Amniotic epithelial cell (primary cell): ENCODE measurements at places on chromosomes 13 and 19.

DNA sequence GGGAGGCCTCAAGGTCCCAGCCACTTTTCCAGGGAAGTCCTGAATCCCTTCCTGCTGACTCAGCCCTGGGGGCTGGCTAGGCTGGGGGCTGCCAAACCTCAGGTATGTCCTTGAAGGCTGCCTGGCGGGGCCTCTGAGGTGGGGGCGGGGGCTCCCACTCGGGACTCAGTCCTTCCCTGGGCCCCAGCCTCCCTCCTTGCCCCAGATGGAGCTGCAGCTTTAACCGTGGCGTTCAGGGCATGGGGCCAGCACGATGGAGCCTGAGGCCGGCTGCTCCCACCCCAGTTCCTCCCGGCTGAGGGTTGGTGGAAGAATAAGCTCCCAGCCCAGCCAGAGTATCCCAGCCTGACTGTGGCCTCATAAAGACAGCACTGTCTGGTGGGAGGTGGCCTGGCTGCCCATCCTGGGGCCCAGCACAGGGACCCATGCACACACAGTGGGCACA is 12.4 kb downstream of the CILP2 start:
- DNase-seq = peak; percentile 80

GRCh38 chr19:16325161-16325527 is 518 bp downstream of the KLF2 start:
- DNase-seq = no peak

DNA sequence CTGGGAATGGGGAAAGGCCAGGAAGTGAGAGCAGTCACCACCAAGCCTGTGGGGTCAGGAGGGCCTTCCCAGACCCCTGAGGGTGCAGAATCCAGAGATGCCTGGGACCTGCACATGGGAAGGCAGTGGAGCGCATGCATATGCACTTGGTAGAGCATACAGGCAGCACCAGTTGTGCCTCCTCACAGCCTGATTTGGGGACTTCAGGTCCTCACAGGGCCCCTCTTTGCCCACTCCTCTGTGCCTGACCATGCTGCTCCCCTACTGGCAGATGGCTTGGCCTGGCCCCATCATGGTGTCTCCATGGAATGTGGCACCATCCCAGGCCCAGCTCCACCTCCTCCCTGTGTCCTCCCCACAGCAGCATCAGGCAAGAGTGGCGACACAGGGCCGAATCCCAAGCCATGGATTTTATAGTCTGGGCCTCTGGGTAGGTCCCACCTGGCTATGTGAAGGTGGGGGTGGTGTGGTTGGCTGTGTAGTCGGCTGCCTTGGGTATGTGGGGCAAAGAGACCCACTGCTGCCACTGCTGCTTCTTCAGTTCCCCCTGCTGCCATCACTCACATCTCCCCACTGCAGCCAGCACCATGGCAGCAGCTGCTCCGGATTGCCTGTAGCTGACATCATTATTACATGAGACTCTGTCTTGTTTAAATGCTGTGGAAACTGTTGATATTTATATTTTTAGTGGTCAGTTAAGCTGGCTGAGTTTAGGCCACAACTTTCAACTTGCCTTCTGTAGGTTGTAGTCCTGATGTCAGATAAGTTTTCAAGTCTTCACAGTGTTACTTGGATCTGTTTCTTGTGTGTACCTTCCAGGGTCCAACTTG is 247.0 kb downstream of the GPC6 start:
- DNase-seq = peak; percentile 37

DNA sequence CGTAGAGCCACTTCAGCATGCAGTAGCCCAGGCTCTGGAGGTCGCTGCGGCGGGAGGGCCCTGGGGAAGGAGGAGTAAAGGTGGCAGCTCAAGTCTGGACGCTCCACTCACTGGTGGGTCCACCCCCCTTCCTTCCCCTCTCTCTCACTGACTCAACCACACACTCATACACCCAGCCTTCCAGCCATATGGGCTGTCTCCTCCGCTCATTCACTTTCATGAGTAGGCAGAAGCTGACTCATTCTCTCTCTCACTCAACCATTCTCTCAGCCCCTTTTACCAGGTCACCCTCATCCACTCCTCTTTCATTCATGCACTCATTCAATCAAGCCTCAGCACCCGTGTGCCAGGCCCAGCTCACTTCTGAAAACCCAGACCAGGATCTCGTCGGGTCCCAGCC is 27.5 kb upstream of the SIGLEC11 start:
- peak; percentile 55 for DNase-seq

DNA sequence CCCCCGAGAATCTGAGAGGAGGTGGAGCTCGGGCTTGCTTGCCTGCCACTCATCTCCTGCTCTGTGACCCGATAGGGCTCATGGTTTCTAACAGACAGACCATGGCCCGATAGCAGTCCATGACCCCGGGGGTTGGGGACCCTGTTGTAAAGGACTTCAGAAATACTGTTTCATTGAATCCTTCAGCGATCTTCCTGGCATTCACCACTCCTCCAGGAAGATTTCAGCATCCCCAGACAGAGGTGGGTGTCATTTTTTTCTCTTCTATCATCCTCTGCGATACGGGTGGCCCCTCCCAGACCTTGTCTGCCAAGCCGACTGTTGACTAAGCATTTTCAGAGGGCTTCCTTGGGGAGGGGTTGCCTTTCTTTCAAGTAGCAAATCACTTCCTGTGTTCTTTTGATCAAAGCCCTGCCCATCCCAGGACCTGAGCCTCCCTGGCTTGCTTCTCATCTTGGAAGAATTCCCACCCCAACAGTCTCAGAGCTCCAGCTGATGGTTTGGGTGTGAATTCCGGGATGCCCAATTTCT is 1.7 kb downstream of the MYO1F start:
- peak; percentile 41 for DNase-seq

DNA sequence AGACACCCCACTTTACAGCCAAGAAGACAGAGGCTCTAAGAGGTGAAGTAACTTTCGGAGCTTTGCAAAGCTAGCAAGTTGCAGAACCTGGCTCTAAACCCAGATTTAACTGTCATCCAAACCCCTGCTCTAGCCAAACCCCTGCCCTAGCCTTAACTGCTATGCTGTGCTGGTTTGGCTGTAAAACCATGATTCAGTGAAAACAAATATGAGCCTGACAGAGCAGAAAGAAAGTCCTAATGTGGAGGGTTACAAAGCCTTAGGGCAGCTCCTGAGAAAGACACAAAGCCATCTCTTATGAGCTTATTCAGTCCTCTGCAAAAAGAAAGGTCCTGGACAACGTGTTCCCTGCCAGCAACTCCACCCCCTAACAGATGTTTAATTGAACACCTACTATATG is 172.8 kb downstream of the KATNAL1 start:
- no peak for DNase-seq

- no peak for DNase-seq
These were observed 7.9 kb upstream of the SIGLEC9 start for GRCh38 chr19:51116736-51117286.

GRCh38 chr13:71394176-71394575 is 472.8 kb downstream of the DACH1 start:
- DNase-seq = no peak

DNA sequence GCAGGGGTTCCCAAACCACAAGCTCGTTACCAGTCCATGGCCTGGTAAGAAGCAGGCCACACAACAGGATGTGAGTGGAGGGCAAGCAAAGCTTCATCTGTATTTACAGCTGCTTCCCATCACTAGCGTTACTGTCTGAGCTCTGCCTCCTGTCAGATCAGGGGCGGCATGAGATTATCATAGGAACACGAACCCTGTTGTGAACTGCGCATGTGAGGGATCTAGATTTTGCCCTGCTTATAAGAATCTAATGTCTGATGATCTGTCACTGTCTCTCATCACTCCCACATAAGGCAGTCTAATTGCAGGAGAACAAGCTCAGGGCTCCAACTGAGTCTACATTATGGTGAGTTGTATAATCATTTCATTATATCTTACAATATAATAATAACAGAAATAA is 677.4 kb upstream of the SLITRK6 start:
- DNase-seq = no peak

DNA sequence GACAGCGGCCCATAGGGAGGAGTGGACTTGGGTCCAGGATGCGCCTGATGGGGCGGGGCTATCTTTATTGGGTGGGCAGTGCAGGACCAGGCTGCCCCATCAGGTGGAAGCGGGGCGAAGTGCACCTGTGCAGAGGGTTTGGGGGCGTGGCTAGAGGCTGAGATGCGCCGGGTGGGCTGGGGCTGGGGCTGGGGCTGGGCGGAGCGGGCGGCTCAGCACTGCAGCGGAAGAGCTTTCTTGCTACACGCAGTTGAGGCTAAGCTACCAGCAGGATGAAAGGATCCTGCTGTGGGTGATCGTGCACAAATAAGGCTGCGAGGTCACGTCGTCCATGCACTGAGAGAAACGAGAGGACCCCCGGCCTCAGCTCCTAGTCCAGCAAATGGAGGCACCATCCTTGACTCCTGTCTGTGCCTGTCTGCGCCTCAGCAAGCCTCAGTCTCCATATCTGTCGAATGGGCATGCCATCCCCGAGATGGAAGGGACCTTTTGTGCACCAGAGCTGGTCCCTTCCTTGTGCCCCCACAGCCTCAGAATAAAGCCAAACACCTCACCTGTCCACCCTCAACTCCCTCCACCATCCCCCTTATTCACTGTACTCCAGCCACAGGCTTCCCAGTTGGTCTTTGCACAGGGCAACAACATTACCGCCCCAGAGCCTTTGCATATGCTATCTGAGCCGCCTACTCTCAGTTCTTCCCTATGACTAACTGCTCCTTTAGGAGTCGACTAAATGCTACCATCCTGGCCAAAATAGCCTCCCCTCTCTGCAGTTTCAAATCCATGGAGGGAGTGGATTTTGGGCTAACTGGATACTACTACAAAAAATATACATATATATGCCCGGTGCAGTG is 21.0 kb upstream of the HOMER3 start:
- DNase-seq = no peak

DNA sequence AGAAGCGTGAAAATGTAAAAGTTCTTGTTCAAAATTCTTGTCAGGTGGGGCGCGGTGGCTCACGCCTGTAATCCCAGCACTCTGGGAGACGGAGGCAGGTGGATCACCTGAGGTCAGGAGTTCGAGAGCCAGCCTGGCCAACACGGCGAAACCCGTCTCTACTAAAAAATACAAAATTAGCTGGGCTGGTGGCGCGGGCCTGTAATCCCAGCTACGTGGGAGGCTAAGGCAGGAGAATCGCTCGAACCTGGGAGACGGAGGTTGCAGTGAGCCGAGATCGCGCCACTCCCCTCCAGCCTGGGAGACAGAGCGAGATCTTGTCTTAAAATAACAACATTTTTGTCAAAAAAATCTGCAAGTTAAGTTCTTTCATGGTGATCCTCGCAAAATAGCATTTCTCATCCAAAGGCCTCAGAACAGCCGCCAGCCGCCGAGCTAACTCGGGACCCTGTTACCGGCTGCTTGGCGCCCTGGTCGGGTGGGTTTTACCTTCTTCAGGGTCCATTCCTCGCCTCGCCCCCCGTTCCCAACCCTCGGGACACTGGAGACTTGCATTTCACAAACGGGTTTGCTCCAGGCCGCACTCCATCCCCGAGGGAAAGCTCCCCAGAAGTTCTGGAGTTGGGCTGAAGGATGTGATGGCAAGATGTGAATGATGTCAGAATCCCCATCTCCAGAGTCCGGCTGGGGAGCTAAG is 1.6 kb downstream of the LATS2 start:
- DNase-seq = no peak

- no peak for DNase-seq
These were observed 111.4 kb upstream of the FRY start for GRCh38 chr13:31919971-31920726.

DNA sequence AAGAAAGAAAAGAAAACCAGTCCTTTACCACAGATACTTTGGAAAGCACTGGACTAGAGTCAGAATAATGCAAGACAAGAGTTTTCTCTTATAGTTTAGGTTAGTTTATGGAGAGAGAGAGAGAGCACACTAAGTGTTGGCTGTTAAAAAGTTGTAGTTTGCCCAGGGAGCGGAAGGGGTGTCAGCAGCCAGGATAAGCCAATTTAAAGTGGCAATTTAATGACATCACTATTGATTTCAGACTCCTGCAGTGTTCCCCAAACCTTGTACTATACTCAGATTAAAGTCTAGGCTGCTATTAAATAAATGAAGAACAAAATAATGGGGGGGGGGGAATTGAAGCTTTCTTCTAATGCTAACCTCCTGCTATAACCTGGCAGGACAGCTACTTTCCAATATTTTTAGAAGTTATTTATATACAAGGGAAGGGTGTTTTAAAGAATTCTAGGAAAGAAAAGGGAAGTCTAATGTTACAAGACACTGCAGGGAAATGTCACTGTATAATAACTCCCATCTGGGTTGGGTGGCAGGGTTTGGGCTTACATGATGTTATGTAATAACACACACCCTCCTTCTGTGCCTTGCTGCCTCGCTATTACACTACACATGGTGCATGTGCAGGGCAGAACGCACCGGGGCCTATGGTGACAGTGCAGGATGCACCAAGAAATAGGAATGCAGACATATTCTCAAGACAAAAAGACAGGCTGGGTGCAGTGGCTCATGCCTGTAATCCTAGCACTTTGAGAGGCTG is 19.9 kb downstream of the TPT1 start:
- no peak for DNase-seq

- DNase-seq = peak; percentile 64
These were observed 225.2 kb downstream of the FOXO1 start for GRCh38 chr13:40440990-40441820.

GRCh38 chr19:12314553-12314952 is 18.9 kb downstream of the ZNF563 start:
- DNase-seq = no peak

- DNase-seq = no peak
These were observed 676.1 kb upstream of the KLHL1 start for GRCh38 chr13:70784207-70784989.

DNA sequence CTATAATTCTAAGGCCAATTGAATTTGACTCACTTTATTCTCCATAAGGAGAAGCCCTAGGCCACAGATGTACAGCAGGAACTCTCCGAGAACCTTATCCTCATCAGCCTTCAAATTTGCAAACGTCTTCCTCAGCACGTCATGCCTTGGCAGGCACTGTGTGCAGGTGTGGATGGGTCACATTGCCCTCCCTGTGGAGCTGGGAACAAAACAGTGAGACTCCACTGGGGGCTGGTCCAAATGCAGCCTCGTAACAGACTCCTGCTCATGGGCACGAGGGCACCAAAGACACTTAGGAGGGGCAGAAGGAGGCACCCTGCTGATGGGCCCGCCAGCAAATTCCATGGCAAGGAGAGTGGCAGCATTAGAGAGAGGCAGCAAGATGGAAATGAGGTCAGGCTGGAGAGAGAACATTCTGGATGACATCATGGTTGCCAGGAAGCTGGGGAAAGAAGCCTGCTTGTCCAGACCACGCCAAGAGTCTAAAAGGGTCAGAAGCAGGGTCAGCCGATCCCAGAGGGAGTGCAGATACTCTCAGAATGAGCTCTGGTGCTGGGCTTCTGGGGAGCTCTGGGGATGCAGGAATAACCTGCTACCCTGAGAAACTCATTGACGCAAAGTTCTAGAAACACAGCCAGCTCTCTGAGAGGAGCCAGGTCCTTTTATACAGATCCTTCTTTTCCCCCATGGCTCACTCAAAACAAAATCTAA is 242.2 kb downstream of the B3GLCT start:
- DNase-seq = peak; percentile 2

DNA sequence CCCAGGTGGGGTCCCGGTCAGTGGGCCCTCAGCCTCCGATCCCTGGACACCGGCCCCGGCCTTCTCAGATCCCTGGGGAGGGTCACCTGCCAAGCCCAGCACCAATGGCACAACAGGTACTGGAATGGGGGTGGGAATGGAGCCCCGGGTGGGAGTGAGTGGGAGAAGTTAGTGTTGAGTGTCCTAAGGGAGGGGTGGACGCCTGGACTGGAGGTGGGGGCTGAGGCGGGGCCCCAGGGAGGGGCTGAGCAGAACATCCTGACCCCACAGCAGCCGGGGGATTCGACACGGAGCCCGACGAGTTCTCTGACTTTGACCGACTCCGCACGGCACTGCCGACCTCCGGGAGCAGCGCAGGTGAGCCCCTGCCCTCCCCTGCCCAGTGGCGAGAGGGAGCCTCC is 17.7 kb downstream of the EPN1 start:
- no peak for DNase-seq

GRCh38 chr13:27404680-27405079 is 19.7 kb upstream of the GTF3A start:
- DNase-seq = no peak
